ENCODE measurements at places on chromosomes 7 and 10.

- no peak for DNase-seq
These were observed 36.8 kb upstream of the DPYSL4 start for GRCh38 chr10:132149917-132150316.

DNA sequence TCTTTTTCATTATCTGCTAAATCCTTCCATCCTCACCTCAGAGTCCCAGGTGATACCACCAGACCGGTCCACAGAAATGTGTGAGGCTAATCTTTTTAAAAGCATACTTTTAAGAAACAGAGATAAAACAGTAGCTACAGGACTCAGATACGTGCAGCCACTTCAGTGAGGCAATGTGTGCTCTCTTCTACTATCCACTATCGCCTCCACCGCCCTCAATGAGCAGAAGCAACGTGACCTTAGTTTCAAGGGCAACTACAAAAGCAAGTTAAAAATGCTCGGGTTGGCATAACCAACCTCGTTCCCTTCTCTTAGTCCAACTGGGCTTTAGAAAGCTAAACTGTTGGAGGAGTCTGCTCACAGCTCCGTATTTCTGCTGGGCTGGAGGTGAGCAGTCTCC lies 4.2 kb downstream of the FGFR2 start:
- DNase-seq = no peak

GRCh38 chr7:132723506-132724081 lies 147.3 kb upstream of the PLXNA4 start:
- DNase-seq = no peak

GRCh38 chr7:154647625-154648024 lies 355.3 kb downstream of the PAXIP1 start:
- no peak for DNase-seq

DNA sequence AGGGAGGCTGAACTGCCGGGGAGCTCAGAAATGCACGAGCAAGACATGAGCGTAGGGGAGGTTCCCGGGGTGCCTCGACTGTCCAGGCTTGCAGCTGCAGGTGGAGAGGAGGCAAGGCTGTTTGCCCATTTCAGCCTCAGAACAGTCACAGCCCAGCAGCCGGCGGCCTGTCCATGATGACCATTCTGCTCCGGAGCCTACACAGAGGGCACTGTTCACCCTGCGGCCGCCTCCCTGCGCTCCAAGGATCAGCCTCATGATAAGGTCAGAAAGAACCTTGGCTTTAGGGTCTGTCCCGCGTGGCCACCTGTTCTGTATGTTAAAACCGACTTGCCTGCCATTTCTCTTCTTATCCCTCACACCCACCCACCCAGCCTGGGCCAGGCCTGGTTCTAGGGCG lies 21.9 kb upstream of the CFAP46 start:
- DNase-seq = no peak

GRCh38 chr10:85532773-85533172 lies 833.8 kb downstream of the GRID1 start:
- no peak for DNase-seq

- peak; percentile 98 for DNase-seq
These were observed at the start of gene CCDC186 for GRCh38 chr10:114173921-114174694. TSS of gene CCDC186 (minus strand) at chr10:114174203. CDS start at chr10:114163268, 10,935 bp downstream.

GRCh38 chr7:41205600-41205999 lies 497.3 kb downstream of the INHBA start:
- no peak for DNase-seq

- no peak for DNase-seq
These were observed 340.5 kb downstream of the PTPRN2 start for GRCh38 chr7:158246960-158247673.

GRCh38 chr10:115909037-115909436 lies 364.0 kb downstream of the GFRA1 start:
- DNase-seq = no peak

DNA sequence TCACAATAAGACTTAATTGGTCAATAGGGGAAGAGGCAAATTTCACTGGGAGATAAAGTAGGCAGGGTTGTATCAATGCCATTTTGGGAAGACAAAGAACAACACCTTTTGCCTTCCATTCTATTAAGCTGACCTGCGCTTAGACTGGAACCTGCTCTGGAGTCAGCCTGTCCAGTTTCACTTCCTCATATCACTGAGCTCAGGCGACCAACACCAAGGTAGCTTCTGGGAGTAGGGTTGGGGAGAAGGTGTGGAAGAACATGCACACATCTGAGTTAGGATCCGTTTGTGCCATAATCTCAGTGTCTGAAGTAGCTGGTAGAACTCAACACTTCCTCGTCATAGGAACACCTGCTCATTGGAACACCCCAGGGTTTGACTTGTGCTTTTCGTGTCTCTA lies 527.4 kb upstream of the IGFBP3 start:
- DNase-seq = no peak

GRCh38 chr7:84975586-84976185 lies 211.2 kb downstream of the SEMA3D start:
- no peak for DNase-seq

DNA sequence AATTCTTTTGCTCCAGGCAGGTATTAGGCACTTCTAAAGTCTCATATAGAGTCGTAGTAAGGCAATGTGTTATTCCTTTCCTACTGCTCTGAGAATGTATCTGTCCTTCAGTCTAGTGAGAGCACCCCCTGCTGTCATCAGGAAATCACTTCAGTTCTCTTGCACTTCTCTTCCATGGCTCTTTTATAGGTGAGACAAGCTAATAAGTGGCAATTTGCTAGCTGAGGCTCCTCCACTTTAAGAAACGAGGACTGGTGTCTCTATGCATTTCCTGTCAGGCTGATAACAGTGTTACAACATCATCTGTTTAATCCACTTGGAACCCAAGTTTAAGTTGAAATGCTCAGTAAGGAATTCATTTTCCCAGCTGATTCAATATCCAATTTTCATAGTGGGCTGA lies 350.6 kb downstream of the TFEC start:
- DNase-seq = peak; percentile 48

- no peak for DNase-seq
These were observed 207.5 kb upstream of the GNAI1 start for GRCh38 chr7:79927116-79927515.

DNA sequence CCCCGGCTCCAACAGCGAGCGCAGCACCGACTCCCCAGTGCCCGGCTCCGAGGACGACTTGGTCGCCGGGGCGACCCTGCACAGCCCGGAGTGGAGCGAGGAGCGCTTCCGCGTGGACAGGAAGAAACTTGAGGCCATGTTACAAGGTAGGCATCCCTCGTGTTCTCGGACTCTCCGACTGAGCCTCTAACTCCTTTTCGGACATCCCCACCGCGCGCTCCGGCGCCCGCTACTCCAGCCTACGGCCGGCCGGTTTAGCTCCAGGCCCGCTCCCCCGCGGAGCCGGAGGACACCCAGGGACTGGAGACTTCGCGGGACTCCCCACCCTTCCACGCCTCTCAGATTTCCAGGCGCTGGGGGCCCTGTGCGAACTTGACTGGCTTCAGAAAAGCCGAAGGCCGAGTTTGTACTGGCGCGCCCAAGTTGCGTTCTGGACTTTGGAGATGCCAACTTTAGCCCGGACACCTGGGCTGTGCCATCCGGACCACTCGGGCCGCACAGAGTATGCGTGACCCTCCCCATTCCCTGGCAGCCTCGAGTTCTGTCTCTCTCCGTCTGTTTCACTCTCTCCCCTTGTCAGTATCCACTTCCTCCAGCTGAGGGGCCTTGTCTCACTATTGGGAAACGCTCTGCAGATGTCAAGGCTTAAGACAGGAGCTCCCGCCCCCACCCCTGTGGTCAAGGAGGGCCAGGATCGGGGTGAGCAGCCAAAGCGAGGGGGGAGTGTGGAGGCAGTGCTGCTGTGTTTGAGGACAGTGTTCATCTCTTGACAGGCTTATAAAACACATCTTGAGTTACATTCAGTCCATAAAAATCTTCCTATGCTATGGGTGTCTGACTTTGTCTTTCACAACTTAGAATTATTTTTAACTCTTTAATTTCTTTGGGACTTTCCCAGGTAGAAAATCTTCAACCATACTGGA lies 777 bp downstream of the BICC1 start:
- peak; percentile 36 for DNase-seq

DNA sequence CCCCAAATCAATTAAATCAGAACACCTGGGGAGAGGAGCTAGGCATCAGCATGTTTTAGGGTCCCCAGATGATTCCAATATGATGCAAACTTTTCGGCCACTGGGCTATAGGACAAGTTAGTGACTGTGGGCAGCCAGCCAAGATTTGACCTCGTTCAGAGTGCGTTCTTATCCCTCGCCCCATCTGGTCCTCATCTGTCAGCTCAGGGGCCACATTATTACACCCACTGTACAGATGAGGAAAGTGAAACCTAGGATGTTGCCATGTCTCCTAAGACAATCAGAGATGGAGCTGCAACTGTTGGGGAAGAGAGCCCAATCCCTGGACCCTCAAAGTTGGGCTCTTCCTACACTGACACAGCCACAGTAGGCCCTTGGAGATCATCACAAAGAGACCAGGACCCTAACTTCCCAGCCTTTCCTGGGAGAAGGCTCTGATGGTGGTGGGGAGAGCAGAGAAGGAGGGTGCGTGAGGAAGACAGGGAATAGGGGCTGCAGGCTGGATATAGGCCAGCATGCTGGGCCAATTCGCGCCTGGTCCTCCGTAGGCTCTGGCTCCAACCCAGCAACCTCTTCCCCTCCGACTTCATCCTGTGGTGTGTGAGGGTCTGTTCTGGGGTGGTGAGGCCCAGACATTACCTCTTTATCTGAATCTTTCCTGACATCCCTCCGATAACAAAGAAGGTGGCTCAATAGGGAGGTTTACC lies 109.4 kb upstream of the ZMIZ1 start:
- DNase-seq = no peak

DNA sequence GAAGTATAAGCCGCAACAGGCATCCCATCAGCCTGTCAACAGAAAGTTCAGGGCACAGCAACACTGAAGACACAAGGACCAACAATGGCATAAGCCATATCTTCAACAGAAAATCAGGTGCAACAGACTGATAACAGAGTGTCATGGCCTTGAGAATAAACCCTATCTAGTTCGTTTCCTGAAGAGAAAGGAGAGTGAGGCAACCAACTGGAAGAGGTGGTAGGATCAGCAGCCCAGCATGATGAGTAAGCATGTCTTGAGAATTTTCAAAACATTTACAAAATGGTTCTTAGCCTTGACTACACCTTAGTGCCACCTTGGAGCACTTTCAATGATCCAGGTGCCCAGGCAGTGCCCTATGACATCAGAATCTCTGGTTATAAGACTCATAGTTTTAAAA lies 290.2 kb upstream of the SEMA3C start:
- DNase-seq = no peak

DNA sequence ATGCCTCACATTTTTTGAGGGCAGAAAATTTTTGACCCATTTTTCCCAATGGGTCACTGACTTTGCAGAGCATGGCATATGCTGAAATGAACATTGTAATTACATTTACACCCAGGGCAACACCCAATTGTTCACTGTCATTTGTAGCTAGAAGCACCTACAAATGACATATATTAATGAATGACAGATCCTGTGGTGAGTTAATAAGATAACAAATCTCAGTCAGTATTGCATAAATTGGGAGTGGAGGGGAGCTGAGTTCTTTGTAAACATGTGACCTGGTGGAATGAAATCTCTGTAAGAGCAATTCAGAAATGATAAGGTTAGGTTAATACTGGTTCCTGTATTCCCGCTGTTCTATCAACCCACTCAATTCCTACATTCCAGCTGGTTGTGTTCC lies 255.1 kb upstream of the LRRN3 start:
- DNase-seq = no peak

- DNase-seq = no peak
These were observed 7.4 kb upstream of the TSPAN12 start for GRCh38 chr7:120865191-120865981.

- DNase-seq = no peak
These were observed 193.4 kb downstream of the CCDC3 start for GRCh38 chr10:12808014-12808613.

- no peak for DNase-seq
These were observed 6.0 kb downstream of the TSC22D4 start for GRCh38 chr7:100472854-100473499.

GRCh38 chr10:31630861-31631567 lies 297.6 kb downstream of the ARHGAP12 start:
- DNase-seq = no peak

- DNase-seq = no peak
These were observed 1.6 kb downstream of the ZNF746 start for GRCh38 chr7:149495785-149496641.

- DNase-seq = no peak
These were observed 271.5 kb upstream of the FZD8 start for GRCh38 chr10:35913628-35914027.

DNA sequence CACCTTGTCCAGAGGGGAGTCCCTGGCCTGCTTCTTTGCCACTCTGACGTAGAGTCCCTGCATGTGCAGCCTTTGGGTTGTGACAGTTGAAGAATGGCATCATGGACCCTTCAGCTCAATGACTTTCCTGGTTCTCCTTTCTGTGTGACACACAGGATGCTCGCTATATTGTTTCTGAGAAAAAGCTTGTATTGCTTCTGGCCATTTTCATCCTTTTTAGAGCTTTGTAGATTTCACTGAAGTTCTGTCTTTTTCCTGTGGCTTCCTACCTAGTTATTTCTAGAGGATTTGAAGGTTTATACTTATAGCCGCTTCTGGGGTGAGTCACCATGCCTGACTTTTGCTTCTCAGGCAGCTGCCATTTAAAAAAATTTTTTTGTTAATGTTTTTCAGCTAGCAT lies 27.0 kb downstream of the SND1 start:
- DNase-seq = no peak

- peak; percentile 27 for DNase-seq
These were observed 181.3 kb downstream of the MAGI2 start for GRCh38 chr7:79272066-79272669.
